ENCODE measurements at places on chromosomes 6 and 20.

DNA sequence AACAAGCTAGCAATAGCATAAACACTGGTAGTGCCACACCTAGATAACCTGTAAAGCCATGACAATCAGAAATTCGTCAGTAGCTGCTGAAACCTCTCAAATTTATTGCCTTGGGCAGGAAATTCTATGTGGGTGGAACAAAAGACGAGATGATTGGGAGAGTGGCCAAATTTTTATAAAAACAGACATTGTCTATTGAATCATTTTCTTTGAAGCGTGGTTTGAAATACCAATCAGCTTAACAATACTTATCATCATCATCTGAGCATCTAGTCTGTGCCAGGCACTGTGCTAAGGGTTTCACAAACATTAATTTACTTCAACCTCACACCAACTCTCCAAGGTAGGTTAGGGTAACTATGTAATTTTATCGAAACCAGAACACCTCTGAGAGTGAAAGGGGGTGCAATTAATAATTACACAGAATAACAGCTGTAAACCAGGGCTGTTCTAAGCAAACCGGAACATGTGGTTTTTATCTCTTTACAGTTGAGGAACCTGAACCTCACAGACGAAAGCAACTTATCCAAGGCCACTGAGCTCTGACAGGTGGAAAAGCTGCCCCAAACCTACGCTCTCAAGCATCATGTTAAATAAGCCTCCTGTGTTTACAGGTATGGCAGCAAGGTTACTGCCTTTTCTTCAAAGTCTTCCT, 43.4 kb downstream of the NHSL1 start:
- DNase-seq = peak; percentile 49

GRCh38 chr20:4089756-4090487, 74.6 kb upstream of the RNF24 start:
- no peak for DNase-seq

DNA sequence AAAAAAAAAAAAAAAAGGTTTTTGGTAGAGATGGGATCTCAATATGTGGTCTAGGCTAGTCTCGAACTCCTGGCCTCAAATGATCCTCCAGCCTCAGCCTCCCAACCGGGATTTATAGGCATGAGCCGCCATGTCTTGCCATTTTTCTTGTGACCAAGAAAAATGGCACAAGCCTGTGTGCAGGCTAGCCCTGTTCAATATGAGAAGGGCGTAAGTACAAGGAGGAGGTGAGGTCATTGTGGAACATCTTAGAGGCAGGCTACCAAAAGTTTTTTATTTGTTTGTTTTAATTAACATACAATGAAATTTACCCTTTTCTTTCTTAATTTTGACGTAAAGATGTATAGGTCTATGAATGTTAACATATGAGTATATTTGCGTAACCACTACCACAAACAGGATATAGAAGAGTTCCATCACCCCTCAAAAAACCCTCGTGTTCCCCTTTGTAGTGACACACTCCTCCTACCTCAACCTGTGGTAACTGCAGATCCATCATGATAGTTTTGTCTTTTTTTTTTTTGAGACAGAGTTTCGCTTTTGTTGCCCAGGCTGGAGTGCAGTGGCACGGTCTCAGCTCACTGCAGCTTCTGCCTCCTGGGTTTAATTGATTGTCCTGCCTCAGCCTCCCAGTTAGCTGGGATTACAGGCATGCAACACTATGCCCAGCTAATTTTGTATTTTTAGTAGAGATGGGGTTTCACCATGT, 28.3 kb upstream of the KIF3B start:
- DNase-seq = no peak

GRCh38 chr6:155197932-155198331, 65.9 kb upstream of the CLDN20 start:
- DNase-seq = no peak

- DNase-seq = peak; percentile 66
These were observed 63.2 kb downstream of the FGD2 start for GRCh38 chr6:37068356-37069270.

DNA sequence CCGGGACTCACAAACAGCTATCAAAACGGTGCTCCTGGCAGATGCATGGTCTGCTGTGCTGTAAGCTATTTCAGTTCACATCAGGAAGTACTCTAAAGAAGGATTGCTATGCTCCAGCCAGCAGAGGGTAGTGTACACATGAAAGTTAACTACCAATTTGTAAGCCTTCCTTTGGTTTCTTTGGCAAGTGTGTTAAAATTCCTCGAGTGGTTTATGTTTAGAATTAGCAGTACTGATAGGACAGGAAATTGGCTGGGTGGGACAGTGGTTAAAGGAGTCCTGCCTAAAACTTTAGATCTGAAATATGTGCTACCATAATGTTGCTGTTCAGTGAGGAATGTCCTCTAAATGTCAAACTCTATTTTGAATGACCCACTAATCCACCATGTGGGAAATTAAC, 47.4 kb downstream of the TRMT11 start:
- no peak for DNase-seq

- DNase-seq = no peak
These were observed 28.0 kb downstream of the HEBP2 start for GRCh38 chr6:138432063-138432356.

- no peak for DNase-seq
These were observed 159.6 kb downstream of the SASH1 start for GRCh38 chr6:148502083-148502772.

GRCh38 chr6:15546591-15546990, 116.2 kb downstream of the DTNBP1 start:
- no peak for DNase-seq

DNA sequence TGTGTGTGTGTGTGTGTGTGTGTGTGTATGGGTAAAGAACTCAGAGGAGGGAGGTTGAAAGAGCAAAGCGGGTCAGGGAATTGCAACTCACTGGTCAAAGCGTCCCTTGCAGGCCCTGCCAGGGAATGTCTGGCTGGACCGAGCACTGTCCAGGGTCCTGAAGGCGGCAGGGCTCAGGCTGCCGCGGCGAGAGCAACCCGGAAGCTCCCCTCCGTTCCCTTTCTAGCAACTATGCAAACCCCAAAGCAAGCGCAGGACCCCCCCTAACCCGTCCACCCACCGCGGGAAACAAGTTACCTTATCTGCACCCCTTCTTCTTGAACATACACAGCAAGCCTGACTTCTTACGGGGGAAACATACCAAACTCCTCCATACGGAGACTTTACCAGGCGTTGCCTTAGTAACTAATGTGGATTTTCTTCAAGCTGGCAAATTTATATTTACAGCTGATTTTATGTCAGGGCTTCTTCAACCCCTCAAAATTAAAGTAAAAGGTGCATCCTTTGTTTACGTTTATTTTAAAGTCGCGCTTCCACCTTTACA, 538 bp upstream of the GRM1 start:
- DNase-seq = no peak

DNA sequence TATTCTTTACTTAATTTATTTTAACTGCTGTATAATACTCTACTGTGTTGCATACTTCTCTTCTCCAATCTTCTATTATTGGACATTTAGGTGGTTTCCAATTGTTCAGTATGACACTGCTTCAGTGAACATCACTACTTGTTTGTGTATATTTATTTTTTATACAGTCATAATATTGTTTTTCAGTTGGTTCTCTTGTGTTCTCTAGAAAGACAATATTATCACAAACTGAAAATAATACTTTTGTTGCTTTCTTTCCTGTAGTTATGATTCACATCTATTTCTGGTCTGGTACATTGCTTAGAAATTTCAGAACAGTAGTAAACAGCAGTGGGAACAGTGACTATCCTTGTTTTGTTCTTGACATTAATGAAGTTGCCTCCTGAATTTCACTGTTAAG, 62.8 kb upstream of the GTSF1L start:
- no peak for DNase-seq

DNA sequence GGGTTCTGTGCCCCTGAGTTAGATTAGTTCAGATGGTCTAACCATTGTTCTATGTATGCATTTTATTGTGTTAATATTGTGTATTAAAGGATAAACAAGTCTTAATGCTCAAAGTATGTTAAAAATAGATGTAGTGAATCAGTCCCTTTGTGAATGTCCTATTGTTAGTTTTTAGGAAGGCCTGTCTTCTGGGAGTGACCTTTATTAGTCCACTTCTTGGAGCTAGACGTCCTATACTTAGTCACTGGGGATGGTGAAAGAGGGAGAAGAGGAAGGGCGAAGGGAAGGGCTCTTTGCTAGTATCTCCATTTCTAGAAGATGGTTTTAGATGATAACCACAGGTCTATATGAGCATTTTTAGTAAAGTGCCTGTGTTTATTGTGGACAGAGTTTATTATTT, 12.3 kb upstream of the HMGN4 start:
- no peak for DNase-seq

- no peak for DNase-seq
These were observed 517.4 kb upstream of the JARID2 start for GRCh38 chr6:14728396-14729024.

- DNase-seq = no peak
These were observed 13.2 kb downstream of the CITED2 start for GRCh38 chr6:139361211-139361610.

DNA sequence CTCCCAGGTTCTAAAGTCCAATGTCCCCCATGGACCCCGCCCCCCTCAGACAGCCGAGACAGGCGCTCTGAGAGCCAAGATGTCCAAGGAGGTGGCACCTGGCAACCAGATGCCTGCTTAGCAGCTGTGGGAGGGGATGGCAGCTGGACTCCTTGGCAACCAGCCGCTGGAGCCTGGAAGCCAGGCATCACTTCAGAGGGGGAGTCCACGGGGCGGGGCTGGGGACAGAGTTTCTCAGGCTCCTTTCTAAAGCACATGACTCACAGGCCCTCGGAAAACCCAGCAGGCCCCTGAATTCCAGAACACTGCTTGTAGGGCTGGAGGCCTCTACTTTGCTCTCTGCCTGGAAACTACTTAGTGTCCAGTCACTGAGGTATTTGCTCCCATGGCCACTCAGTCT, 51.5 kb downstream of the PREX1 start:
- DNase-seq = no peak

DNA sequence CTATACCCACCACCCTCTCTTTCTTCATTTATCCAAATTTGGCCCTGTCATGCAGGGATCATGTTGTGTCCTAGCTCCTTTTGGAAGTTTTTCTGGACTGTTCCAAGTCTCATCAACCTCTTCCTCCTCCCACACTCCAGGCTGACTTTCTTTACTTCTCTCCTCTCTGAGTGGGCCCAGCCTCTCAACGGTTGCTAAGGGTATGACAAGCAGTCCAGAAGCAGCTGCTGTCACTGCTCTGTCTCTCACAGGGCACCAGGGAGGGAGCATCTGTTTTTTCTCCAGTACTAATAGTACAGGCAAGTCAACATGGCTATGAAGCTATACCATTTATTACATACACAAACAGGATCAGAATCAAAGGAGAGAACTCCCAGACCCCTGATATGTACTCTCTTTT, 8.2 kb downstream of the NT5DC1 start:
- no peak for DNase-seq

GRCh38 chr20:50304923-50305635, 114.4 kb downstream of the CEBPB start:
- DNase-seq = no peak

DNA sequence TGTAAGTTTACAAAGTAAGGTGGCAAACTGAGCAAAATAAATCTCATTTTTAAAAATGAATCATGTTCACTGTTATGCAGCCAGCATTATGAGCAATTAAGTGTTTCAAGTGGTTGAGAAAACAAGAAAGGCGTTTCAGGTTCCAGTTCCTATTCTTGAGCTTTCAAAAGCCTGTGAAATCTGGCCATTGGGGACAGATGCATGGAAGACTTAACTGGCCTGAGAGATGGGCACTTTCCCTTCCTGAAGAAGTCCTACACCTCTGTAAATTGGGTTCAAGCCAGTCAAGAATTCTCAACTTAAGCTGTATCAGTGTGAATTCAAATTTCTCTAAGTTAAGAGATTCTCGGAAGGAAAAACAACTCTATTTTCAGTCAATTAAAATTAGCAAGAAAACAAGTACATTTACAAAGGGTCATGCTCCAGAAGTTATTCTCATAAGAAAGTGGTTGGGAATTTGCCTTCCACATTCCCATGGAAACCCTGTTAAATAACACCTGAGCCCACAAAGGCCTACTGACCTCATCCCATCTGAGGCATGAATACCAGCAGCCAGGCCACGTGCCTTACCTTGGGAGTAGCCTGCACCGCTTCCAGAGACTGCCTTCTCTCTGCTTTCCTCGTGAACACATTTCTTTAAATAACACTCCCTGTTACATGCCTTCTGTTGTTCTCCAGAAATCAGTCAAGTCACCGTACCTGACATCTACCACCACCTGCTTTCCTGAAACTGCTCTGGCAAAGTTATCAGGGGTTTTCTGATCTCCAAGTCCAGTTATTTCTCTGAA, 19.4 kb downstream of the MAP3K5 start:
- DNase-seq = peak; percentile 81

GRCh38 chr6:92910646-92911045, 508.7 kb downstream of the EPHA7 start:
- DNase-seq = no peak

DNA sequence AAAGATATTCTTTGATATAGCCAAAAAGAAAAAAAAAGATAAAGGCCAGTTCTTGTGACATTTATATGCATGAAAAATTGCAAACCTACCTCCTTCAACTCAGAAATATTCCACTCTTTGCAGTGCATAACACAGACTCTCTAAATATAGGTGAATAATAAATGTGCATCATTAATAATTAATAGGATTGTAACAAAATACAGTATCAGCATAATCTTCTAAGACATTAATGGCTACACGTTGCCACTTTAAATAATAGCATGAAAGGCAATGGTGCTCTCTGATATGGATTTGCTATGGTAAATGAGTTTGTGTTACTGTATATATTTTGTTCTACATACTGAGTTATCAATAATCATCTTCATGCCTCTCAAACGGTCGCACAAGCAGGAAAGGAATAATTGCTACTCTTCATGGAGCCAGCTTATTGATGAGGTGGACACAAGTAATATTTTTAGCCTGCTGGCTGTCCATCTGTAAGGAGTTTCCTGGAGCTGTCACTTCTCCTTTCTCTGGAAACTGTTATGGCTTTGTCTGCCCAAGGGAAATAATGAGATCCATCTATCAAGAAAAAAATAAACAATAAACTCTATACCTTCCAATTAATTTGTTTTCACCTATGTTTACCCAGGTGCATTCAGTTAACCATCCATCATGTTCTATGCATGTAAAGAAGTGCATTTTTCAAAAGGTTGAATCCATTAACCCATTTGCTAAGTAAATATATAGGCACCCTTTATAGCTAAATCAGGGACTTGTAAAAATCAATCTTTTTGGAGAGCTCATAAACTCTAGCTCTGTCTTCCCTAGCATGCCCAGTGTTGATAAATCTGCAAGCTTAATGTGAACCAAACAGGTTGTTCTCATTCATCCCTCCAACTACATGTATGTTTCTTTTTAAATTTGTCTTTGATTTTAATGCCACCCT, 253.0 kb downstream of the NKAIN2 start:
- no peak for DNase-seq

DNA sequence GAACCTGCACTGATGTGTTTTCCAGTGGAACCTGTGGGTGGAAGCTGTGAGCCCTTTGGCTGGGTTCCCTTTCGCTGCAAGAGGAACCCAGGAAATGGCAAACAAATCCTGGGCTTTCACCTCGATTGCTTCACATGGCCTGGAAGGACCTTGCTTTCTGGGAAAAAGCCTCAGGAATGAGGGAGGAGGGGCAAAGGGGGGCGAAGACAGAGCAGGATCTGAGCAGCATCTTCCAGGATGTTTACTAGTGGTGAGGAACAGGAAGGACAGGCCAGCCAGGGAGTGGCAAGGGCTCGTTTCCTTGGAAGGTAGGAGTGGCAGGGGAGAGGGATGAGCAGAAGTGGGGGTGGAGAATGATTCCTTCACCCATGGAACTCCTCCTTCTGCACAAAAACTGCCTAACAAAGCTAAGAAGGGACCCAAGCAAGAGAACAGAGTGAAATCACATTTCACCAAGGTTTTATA, 5.9 kb downstream of the SLC2A10 start:
- no peak for DNase-seq

GRCh38 chr6:104541411-104541810, 318.3 kb downstream of the HACE1 start:
- DNase-seq = no peak
